ENCODE measurements at places on chromosomes 1 and 21.

GRCh38 chr1:25658791-25659431 is 42.3 kb downstream of the MAN1C1 start:
- DNase-seq, result no peak

GRCh38 chr1:31771891-31772668 is 7.9 kb upstream of the ADGRB2 start:
- DNase-seq, result no peak

DNA sequence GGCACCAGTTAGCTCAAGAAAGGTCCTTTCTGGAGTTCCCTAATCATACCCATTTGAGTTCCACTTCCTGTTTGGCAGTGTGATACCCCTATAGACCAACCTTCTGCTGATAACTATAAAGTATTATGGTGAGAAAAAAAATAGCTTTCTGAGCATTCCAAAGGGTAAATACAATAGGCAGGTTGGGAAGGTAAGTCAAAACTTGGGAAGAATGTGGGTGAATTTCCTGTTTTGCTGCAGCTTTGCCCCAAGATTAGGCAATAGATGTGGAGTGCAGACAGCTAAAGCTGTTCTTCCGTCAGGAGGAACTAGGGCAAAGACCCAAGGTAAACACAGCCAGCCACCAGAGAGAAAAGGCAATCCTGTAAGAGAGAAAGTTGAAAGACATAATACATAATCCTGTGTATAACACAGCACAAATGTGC is 49.9 kb upstream of the GUCA2A start:
- DNase-seq, result peak; percentile 28

- DNase-seq, result no peak
Observed at GRCh38 chr1:9422911-9423505, 116.3 kb upstream of the SLC25A33 start.

GRCh38 chr21:37357691-37358090 is 8.9 kb upstream of the DYRK1A start:
- DNase-seq, result no peak

GRCh38 chr1:170545476-170545875 is 13.5 kb downstream of the GORAB start:
- no peak for DNase-seq

- no peak for DNase-seq
Observed at GRCh38 chr1:13643017-13643416, 57.0 kb upstream of the PRDM2 start.

DNA sequence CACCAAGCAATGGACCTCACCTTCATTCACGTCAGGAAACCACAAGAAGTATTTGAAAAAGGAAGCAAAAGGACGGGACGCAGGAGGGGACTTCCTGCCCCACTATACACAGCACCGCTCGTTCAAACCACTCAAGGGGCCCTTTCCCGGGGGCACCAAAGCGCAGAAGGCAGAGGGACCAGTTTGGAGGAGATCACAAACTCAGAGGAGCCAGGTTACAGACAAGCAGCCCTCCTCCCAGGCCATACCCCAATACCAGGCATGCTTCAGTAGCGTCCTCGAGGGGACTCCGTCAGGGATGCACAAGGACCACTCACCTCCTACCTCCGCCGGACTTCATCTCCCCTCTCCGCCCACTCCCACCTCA is 685 bp downstream of the CRTC2 start:
- DNase-seq, result no peak

DNA sequence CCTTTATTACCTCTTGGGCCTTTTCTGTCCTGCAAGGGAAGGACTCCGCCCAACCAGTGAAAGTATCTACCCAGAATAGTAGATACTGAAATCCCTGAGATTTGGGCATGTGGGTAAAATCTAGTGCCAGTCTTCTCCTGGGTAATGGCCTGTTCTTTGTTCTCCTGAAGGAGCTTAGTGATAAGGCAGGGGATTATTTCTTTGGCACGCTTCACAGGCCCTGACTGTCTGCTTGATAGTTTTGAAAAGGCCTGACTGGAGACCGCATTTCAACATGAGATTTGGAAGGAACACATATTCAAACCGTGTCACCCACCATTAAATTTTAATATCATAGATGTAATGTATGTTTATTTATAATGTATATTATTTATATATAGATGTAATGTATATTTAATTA is 48.9 kb downstream of the RASAL2 start:
- no peak for DNase-seq

- DNase-seq, result no peak
Observed at GRCh38 chr1:66356605-66357004, 177.3 kb upstream of the SGIP1 start.

GRCh38 chr1:4071653-4072052 is 171.6 kb upstream of the C1orf174 start:
- no peak for DNase-seq

DNA sequence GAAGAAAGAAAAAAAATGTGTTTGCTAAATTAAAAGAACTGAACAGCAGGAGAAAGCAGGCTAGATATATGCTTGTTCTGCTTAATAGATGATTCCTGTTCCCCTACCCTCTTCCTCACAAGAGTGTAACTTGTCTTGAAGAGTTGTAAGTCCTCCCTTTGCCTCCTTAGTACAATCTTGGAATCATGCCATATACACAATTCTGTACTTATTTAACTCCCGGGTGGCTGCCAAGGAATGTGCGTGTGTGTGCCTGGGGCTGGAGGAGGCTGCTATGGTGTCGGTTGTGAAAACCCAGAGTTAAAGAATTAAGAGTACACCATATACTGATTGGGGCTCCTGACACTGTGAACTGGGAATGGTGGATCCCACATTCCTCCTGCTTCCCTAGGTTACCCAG is 194.2 kb downstream of the SIPA1L2 start:
- no peak for DNase-seq

DNA sequence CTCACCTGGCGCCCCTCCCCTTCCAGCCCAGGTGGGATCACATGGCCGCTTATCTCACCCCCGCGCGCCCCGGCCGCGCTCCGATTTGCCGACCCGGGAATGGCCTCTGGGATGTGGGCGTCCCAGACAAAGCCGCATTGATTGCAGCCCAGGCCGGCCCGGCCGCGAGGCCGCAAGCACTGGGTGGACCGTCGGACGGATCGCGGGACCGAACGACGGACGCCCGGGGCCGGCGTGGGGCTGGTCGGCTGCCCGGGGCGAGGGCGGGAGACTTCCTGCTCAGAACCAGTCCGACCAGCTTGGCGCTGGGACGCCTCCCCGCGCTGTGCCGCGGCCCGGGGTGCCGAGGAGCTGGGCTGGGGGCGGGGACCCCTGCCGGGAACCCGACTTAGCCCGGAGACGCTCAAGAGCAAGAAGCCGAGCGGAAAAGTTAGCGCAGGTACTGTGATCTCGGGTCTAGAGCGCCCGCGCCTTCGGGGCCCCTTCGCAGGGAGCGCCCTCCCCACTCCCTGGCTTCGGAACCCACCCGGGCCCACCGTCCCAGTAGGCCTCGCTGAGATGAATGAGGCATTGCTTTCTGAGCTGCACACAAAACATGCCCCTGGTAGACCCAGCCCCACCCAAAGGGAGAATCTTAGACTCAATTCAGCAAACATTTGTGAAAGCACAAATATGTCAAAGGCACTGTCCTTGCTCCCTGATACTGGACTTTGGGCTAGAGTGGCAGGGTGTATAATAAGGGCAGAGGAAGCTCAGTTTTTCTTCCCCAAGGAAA is 415 bp upstream of the LAD1 start:
- DNase-seq, result no peak

Data from NCI-H1092 (cell line).